ENCODE measurements at places on chromosomes 12 and 14. TPM values are rescaled to one million over a fixed set of nuclear protein-coding genes. Genes with fewer than 3 reads are reported as not detected.

Gene KRT8
- not detected for polyA plus RNA-seq

Gene SLC10A1
- 0.23 TPM for polyA plus RNA-seq

Gene KLRC3
- 0.95 TPM for polyA plus RNA-seq

Gene APOF
- not detected for polyA plus RNA-seq

Gene DUSP6
- 2.0 TPM for polyA plus RNA-seq

Gene TMTC1
- 43.2 TPM for polyA plus RNA-seq

Gene ANO2
- polyA plus RNA-seq = not detected

Gene PLEK2
- not detected for polyA plus RNA-seq

Gene PAPLN
- not detected for polyA plus RNA-seq

Gene THAP2
- 12.5 TPM for polyA plus RNA-seq

Gene AQP2
- not detected for polyA plus RNA-seq

Data from Purkinje cell (primary cell).